Upper lobe of right lung (tissue), 1 donor: ENCODE measurements at places on chromosomes 2 and 18.

DNA sequence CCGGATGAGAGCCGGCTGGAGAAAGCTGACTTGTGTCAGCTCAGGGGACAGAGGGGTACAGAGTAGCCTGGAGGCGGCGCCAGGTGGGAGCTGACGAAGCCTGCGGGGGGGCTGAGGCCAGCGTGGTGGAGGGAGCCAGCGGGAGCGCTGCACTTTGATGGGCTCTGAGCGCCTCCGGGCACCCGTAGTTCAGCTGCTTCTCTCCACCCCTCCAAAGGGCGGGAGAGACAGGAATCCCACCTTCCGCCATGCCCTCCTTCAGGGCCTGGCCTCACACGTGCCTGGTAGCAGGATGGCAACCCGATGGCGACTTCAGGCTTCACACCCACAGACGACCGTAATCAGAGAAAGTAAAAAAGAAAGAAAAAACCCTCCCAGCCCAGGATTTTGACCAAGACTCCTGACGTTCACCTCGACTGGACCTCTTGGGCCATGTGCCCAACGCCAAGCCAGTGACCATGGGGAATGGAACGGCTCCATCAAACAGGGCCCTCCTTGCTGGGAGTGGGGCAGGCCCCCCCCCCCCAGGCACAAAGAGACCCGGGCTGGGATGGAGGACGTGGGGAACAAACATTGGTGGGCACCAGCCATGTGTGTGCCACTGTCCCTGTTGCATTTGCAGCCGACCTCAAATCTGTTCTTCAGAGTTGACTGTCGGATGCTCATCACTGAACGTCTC, 60.7 kb upstream of the ASAP2 start:
- no peak for DNase-seq

DNA sequence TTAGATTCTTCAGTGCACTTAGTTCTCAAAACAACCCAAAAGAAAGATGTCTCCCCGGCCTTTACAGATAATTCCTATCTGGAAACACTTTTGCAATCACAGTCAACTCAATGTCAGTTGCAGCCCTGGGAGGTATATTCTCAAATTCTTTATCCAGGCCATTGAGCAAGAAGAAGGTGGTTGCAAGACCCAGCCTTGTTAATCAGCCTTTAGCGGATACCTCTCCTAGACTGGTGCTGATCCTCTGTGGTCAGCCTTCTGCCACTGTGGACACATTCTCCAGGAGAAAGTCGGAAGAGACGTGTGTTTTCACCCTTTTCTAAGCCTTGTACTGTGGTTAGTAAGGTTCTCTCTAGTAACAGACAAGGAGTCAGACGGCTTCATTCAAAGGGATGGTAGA, 7.8 kb upstream of the FZD7 start:
- no peak for DNase-seq

DNA sequence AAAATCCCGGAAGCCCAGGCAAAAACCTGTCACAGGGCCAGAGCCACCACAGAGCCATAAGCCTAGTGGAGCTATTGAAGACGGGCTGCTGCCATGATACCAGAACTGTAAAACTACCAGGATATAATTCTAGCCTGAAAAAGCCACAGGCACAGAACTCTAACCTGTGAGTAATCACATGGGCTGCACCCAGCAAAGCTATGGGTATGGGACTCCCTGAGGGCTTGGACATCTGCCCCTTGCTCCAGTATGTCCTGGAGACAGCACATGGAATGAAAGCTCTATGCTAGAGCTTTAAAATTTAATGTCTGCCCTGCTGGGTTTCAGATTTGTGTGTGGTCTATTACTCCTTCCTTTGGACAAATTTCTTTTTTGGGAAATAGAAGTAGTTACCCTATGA, 2183.6 kb upstream of the CELF4 start:
- no peak for DNase-seq

- DNase-seq = peak; percentile 68
Observed at GRCh38 chr18:26133652-26134051, at the start of gene PSMA8. TSS of gene PSMA8 (plus strand) at chr18:26133869. CDS start at chr18:26133966, 97 bp downstream.

GRCh38 chr2:73886357-73886756, 6.5 kb upstream of the ACTG2 start:
- DNase-seq = no peak

DNA sequence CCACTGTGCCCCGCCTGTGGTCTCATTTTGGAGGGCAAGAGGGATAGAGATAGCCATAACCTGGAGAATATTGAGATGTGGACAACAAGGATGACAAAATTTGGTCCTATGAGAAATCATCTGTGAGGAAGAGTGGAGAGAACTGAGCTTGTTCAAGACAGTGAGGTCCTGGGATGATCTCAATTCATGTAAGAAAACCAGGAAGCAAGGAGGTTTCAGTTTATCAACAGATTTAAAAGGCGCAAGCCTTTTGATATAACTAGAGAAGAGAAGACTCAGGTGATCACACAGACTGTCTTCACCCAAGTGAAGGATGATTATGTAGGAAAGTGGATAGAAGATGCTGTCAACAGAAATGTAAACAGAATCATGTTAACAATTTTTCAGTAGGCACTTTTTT, 39.1 kb downstream of the PCBP1 start:
- DNase-seq = no peak

DNA sequence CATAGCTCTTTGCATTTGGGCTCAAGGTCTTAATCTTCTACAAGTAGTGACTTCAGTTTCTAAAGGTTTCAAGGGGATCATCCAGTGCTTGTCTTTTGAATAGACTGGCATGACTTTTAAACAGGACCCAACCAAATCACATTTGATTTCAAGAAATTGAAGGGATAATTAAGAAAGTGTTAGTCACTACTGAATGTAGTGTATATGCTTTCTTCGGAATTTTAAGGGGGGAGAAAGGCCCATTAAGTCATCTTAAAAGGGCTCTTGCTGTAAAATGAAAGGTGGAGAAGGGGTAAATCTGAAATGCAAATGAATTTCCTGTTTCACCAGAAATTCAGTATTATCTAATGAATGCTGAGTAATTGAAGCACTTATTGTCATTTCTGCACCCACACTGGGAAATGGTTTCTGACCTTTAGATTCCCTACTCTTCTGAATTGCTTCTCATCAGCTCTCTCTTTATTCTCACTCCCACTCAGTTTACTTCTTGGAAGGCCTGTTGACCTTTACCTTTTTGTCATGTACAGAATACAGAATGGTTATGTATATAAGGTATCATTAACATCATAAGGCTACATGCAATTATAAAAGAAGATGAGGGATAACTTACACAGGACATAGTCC, 241.4 kb downstream of the SLC8A1 start:
- no peak for DNase-seq

GRCh38 chr2:130824492-130825061, 12.1 kb upstream of the ARHGEF4 start:
- DNase-seq = peak; percentile 40

DNA sequence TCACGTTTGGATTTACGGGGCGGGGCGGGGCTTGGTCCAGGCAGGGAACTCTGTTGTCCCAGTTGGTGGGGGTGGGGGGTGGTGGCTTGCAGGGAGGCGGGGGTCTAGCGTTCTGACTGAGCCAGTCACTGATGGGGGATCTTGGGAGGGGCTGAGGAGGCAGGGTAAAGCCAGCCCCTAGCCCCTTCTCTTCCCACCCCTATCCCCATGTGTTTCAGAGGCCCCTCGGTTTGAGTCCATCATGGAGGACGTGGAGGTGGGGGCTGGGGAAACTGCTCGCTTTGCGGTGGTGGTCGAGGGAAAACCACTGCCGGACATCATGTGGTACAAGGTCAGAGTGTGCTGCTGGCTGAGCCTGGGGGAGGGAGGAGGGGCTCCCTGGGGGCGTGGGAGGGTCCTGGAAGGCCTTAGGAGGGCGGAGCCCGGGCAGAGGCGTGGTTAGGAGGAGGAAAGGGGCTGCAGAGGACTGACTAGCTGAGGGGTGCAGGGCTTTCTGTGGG, 22.0 kb upstream of the GMPPA start:
- DNase-seq = no peak

DNA sequence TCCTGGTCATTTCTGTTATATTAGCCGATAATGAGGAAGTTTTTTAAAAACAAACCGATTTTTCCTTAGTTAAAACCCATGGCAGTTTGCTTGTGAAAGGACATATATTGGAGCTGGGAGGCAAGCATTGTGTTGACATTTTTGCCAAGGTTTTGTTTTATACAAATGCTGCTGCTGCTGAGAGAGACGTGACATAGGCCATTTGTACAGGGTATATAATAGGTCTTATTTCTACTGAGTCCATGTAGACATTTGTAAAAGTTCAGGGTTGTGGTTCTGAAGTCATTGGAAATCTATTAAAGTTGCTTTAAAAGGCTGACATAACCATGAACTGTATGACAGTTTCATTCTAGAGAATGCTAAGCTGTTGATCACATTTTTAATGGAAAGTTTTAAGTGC, 424.0 kb upstream of the FANCL start:
- no peak for DNase-seq

DNA sequence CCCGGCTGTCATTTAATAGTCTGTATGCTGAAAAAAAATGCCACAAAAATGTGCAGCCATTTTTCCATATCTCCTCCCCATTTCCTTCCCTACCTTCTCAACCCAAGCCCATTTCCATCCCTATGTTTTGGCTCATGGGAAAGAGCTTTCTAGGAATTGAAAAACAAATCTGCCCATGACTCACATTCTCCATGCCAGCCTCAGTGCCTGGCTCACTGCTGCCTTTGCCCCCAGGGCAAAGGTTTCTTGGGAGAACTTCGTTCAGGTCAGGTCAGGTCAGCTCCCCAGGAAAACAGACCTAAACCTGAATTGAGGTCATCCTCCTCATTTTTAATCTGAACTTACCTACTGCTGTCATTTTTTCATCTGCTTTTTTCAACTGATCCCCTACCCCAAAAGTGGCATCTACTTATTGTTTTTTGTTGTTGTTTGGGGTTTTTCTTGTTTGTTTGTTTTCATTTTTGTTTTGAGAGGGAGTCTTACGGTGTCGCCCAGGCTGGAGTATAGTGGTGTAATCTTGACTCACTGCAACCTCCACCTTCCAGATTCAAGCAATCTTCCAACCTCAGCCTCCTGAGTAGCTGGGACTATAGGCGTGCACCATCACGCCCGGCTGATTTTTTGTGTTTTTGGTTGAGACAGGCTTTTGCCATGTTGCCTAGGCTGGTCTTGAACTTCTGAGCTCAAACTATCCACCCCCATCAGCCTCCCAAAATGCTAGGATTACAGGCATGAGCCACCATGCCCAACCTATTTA, 66.7 kb downstream of the FECH start:
- DNase-seq = no peak

DNA sequence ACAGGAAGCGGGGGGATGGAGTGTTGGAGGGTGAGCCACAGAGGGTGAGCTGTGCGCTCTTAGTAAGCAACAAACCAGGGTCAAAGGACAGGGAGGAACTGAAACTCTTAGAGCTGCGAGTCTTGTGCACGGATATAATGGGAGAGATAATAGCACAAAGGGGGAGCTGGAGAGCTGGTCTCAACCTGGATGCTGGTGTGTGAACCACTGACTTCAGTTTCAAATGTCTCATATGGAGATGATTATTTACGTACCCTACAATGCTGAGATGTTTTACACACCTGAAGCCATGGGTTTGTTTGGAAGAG, 35.9 kb downstream of the PTGR3 start:
- DNase-seq = no peak

- no peak for DNase-seq
Observed at GRCh38 chr2:20439193-20439475, 7.7 kb upstream of the RHOB start.

DNA sequence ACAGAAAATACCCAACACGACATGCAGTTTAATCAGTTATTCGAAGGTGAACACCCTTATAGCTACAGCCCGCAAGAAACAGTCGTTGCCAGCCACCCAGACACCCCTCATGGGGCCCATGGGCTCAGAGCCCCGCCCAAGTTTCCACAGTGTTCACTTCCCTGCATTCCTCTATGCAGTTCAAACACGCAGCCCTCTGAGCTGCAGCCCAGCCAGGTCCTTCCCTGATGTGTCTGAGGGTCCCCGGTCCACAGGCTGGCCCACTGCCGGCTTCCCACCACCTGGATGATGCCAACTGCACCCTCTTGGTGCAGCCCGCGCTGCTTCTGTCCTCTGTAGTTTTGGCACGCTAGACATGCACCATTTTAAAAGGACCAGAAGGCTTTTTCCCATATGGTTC, 87.4 kb downstream of the ZNF516 start:
- DNase-seq = no peak

GRCh38 chr18:21741562-21742314, 1.1 kb downstream of the MIB1 start:
- DNase-seq = peak; percentile 78

DNA sequence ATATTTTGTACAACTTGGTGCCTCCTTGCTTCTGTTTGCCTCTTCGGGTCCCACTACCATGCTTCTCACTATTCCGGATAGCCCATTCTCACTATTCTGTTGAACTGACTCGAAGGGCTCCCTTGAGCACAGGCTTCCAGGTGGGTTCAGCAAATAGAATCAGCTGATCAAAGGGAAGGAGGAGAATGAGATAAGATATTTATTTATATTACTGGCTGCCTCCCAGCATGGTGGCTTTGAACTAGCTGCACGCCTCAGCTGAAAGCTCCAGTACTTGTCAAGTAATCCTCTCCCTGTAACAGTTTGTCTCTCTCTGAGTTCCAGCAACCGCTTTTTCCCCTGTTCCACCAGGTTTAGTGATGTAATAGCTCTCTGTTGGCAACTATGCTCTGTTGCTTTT, 187.8 kb upstream of the HNRNPA3 start:
- DNase-seq = no peak

DNA sequence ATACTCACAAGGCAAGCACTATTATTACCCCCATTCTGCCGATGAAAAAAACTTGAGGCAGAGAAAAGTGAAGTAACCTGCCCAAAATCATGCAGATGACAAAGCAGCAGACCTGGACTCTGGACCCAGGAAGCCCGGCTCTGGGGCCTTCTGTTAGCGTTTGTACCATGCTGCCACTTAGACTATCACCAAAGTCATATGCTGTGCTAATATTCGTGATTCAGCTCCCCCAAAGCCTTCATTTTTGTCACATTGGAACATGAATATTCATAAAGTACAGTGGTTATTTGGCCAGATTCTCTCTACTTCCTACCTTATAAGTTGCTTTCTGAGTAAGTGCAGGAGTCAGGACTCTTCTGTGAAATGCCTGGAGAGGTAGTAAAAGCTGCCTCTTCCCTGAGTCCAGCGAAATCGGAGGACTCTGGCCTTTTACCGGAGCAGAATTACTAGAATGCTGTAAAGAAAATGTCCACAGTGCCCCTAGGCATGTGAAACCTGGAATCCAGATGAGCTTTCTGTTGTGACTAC, 86.7 kb downstream of the FTCDNL1 start:
- DNase-seq = no peak
